ENCODE measurements at places on chromosomes 7 and 10.

DNA sequence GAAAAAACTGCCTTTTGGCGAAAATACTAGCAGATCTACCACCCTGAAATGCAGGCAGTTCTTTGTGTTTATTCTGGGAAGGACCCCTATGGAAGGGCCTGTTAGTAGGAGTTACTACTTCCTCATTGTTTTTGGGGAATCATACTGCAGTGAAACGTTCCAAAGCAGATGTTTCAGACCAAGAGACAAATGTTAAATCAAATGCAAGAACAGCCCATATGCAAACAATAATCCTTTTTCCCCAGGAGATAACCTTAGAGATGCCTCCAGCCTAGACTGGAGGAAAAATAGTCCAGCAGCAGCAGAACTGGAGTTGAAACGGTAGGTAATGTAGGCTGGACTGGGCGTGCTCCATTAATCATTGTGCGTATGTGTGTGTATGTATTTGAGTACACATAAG is 65.9 kb upstream of the VWDE start:
- no peak for DNase-seq

- no peak for DNase-seq
These were observed 48.3 kb downstream of the ZNF783 start for GRCh38 chr7:149310113-149310836.

DNA sequence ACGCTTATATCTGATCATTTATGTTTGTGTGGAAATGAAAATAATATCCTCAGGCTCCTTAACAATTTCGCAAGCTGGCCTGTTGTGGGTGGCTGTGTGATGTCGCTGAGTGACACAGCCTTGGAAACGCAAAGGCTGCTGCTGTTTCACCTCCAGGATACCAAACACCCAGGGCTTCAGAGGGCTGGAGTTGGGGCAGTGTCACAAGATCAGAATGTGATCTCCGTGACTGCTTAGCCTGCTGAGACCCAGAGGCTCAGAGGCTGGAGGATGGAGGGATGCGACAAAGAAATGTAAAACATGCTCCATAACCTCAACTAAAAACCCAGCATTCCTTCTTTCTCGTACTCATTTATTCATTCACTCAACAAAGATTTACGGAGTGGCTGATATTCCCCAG is 37.2 kb upstream of the BMPER start:
- no peak for DNase-seq

DNA sequence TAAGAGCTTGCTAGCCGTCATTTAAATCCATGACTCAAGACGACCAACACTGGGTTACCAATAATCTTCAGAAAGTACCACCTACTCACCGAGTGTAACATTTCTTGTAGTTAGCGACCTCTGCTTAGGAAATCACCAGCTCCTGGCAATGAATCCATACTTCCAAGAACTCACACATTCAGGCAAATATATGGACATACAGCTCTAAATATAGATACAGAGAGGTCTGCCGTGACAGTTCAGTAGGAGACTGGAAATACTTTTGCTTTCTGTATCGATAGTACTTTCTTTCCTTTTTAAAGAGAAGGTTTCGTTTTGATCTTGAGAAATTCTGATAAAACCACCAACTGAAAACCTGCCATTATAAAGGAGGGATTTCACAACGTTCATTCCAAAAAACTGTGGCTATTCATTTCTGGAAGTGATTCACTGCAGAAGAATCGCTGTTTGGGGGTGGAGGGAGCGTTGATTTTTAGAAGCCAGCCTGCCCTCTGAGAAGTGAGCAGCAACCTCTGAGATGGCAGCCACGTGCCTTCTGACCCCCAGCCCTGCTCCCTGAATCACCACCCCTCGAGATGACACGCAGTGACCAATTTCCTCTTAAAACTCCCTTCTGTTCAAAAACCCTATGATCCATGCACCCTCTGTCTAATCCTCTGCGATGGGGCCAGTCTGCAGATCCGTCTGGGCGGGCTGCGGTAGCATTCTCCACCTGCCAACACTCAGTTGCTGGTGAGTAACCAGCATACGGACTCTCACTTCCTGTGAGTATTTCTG is 179.0 kb upstream of the KLF14 start:
- peak; percentile 65 for DNase-seq

DNA sequence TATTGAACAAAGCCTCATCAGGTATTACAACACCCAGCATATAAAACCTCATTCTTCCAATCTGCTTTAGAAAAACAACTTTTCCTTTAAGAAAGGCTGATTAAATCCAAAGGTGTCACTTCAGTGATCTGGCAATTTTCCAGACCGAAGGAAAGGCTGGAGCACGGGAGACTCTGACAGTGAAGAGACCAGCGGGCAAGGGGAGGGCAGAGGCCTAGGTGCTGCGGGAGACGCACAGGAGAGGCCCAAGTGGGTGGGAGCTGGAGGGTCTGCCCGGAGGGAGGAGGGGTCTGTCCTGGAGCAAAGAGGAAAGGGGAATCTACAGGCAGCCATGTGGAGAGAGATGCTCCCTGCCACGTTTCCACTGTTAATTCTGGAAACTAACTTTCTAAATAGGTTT is 24.3 kb upstream of the PPP2R2D start:
- no peak for DNase-seq

DNA sequence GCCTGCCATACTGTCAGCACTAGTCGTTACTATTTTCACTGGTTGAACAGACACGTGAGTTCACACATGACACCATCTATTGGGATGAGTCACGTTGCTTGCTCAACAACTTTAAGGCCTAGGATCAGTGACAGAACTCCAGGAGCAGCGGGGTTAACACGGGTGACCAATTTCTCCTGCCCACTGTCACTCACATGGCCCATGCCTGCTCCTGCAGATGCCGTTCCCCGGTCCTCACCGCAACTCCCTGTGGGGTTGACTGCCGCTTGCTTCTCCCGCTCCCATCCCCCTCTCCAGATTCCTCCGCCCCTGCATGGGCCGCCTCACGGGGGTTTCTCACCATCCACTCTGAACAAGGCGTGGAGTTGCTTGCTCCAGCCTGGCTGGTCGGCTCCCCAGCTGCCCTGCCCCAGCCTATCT is 128.2 kb downstream of the TAX1BP1 start:
- no peak for DNase-seq

- DNase-seq, result no peak
These were observed 10.4 kb downstream of the ALDH18A1 start for GRCh38 chr10:95646160-95646559.

GRCh38 chr7:127803626-127804025 is 151.6 kb downstream of the SND1 start:
- DNase-seq, result no peak

DNA sequence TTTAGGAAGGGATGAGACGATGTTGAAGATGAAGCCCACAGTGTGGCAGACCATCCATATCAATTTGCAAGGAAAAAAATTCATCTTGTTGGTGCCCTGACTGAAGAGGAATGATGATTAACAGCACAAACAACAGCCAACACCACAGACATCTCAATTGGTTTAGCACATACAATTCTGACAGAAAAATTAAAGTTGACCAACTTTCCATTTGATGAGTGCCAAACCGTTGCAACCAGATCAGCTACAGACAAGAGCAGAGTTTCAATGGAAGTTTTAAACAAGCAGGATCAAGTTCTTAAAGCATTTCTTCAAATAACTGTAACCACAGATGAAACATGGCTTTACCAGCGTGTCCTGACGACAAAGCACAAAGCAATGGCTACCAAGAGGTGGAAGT is 132.4 kb upstream of the DNAJB12 start:
- no peak for DNase-seq

DNA sequence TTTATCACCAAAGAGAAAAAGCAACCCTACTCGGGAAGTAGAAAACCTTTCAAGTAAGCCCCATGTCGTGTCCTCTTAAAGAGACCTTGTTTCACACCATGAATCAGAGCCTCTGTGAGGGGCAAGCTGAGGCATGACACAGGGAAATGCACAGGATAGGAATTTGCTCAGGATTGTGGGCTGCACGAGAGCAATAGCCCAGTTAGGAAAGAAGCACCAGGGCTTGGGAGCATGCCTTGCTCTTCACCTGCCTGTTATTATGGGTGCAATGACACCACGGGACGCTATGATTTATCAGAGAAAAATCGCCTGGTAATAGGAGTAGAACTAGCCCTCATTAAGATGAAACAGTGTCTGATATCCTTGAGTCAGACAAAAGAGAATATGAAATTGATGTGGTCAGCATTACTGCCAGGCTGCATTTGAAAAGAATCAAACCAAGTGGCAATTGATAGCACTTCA is 562.9 kb upstream of the NRP1 start:
- no peak for DNase-seq

- DNase-seq, result no peak
These were observed 25.7 kb upstream of the SEC61A2 start for GRCh38 chr10:12103802-12104201.

Measured in stimulated activated CD4-positive, alpha-beta T cell treated with anti-CD3 and anti-CD28 coated beads, TNF-alpha, amount 100 ng/mL, for 4 hours (primary cell).